ENCODE measurements at places on chromosomes 2 and 18. TPM values are rescaled to one million over a fixed set of nuclear protein-coding genes. Genes with fewer than 3 reads are reported as not detected.
A peak's percentile ranks its signal among the peaks of the same experiment; 100 is the strongest.

DNA sequence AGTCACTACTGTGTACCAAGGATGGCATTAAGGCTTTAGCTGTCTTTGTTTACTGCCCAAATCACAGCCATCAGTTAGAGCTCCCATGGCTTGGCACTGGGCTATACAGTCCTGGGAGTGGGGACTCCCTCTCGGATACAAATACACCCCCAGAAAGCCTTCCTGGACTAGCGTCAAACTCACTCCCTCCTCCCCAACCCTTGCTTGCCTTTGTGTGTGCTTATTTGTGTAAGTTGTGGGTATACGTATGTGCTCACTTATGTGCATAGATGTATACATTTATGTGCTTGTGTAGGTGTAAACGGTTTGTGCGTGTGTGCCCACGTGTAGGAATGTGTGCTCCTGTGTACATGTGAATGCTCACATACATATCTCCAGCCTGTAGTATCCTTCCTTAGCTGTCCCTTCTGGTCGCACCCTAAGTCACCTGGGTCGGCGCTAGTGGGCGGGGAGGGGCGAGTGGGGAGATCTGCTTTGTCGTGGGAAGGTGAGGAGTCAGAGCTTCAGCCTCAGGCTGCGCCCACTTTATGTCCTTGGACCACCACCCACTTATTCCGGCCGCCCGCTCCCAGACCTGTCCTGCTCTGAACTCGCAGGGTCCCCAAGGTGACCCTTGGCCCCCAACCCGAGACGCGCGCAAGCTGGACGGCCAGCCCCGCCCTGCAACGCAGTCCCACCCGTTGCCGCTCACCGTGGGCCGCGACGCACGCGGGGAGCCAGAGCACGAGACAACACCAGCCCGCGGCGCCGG, 461 bp downstream of the PRADC1 start:
- peaks cover 6% of the 10 kb centered on the region for H3K4me1 ChIP-seq
- no peaks in the 10 kb centered on the region for H3K36me3 ChIP-seq
- H3K4me3 ChIP-seq = peak overlapping the region; percentile 32
- no peak overlapping the region for H3K27ac ChIP-seq

DNA sequence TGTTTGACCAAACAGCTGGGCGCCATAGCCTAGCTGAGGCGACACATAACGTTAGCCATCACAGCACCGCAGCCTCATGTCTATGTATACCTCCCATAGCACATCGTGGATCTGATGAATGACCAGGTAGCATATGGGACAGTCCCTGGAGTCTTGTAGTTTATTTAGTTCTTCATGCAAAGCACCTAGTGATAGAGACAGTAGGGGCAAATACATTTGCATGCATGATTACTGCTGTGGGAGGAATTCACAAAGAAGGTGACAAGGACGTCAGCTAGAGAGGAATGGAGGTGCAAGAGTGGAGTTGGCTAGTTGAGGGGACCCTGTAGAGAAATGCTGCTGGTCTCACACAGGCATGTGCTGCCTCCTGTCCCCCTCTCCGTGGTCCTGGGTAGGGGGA, 478.9 kb upstream of the HS6ST1 start:
- H3K27me3 ChIP-seq = no peaks in the 10 kb centered on the region
- H3K36me3 ChIP-seq = no peaks in the 10 kb centered on the region
- DNase-seq = no peak

Gene HOXD12
- total RNA-seq = 17.9 TPM

Gene ZNF521
- total RNA-seq = 13.3 TPM

Gene DNAH6
- 0.60 TPM for total RNA-seq

Gene CD8B
- 1.00 TPM for total RNA-seq

Gene FOXI3
- total RNA-seq = not detected
